ENCODE measurements at places on chromosomes 12 and 14.

- DNase-seq = no peak
Observed at GRCh38 chr12:93895089-93895445, 217.9 kb downstream of the CRADD start.

DNA sequence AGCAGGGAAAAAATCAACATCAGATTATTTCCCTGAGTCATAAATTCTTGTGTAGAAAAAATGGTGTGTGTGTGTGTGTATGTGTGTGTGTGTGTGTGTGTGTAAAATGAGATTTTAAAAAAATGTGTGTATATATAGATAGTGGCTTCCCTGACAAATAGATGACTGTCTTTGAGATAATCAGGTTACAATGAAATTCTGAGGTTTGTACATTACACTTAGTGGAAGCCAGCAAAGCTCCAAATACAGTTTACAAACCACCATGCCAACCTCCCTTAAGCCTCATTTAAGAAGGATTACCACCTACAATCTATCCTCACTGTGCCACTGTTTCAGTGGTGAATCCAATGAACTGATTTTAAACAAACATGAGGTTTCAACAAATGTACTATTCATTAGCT, 93.8 kb downstream of the MED13L start:
- DNase-seq = no peak

- DNase-seq = no peak
Observed at GRCh38 chr12:31951008-31951407, 8.2 kb upstream of the RESF1 start.

DNA sequence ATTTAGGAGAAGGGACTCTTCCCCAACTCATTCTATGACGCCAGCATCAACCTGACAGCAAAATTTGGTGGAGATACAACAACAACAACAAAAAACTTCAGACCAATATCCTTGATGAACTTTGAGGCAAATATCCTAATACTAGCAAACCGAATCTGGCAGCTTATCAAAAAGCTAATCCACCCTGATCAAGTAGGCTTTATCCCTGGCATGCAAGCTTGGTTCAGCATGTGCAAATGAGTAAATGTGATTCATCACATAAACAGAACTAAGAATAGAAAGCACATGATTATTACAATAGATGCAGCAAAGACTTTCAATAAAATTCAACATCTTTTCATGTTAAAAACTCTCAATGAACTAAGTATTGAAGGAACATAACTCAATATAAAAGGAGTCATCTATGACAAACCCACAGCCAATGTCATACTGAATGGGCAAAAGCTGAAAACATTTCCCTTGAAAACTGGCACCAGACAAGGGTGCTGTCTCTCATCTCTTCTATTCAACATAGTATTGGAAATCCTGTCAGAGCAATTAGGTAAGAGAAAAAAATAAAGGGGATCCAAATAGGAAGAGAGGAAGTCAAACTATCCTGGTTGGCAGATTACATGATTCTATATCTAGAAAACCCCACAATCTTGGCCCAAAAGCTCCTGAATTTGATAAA, 233.3 kb downstream of the CCDC59 start:
- no peak for DNase-seq

DNA sequence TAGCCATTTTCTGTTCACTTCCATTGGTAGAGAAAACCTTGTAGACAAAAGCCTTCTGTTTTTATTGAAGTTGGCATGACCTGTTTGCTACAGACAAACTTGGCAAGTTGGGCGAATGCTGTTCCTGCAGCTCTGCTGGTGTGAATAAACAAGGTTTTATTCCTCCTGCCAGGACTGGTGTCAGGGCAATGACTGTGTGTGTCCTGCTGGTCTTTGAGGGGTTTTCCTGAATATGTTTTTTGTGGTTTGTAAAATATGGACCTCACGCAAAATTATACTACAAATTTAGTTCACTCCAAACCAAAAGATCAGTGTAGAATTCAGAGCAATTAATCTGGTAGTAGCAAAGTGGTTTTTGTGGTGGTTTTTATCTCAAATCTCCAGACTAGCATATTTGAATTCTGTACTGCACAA, 140.8 kb downstream of the ERC1 start:
- no peak for DNase-seq

GRCh38 chr14:91414475-91414833, 3.2 kb downstream of the CCDC88C start:
- no peak for DNase-seq

All from HL-60 (cell line).